ENCODE measurements at places on chromosomes 2 and 18.

DNA sequence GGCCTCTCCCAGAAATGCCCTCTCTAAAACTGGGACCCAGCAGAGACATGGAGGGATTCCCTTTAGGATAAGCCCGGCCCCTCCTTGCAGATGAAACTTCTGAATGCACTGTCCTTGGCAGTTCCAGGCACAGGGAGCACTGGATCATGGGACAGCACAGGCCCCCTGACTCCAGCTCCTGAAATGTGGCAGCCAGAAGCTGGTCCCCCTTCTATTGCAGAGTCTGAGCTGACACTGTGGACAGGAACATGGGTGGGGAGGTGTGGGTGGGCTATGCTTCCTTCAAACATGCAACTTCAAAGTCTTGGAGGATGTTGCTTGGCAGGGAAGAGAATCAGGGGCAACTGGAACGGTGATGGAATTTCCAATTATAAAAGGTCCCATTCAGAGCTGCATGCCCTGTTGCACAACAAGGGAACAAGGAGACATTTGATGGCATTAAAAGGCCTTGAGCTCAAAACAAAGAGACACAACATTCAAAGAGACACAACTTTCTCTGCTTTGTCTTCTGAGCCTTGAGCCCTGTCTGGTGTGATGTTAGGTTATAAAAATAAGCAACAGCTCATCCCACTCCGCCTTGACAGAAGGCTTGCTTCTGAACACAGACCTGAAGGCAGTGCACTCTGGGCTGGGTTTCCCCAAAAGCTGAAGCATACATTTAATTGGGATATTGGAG is 239.0 kb downstream of the OSR1 start:
- no peak for DNase-seq

DNA sequence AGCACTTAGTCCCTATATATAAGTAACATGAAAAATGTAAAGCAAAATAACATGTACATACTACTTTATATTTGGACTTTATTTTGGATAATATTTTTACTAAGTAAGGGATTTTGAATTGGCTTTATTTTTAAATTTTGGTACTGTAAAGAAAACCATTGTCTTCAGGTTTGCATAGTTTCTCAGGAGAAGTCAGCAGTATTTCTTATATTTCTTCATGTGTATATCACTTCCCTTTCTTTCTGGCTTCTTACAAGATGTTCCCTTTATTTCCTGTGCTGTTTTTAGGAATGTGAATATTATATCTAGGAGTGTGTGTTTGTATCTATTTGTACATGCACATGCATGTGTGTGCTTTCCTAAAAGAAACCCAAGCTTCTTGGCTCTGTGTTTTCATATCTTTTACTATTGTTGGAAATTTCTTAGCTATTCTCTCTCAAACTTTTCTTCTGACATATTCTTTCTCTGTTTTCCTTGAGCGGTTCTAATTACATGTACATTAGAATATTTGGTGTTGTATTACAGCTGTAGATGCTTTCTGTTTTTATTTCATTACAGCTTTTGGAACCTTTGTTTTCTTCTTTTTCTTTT is 1549.7 kb upstream of the ACVR2A start:
- DNase-seq = no peak

GRCh38 chr2:120012363-120012762 is 514 bp upstream of the EPB41L5 start:
- no peak for DNase-seq

GRCh38 chr2:237132799-237133198 is 47.1 kb downstream of the COPS8 start:
- DNase-seq = no peak

DNA sequence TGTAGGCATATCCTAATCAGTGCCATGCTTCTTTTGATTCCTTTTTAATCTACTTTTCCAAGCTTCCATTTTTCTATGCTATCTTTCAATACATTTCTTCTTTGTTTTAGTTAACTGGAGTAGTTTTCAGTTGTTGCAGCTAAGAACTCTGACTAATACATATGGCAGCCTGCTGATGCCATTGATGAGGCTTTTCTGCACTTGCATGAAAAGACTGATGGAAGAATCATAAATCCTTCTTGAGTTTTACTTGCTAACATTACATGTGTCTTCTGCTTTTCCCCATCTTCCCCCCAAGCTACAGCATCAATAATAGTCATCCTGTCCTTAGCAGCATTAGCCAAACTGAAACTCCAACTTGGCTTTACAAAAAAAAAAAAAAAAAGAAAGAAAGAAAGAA is 203.3 kb downstream of the LRP1B start:
- no peak for DNase-seq

- DNase-seq = no peak
These were observed 423.8 kb upstream of the MEX3C start for GRCh38 chr18:51621113-51621863.

DNA sequence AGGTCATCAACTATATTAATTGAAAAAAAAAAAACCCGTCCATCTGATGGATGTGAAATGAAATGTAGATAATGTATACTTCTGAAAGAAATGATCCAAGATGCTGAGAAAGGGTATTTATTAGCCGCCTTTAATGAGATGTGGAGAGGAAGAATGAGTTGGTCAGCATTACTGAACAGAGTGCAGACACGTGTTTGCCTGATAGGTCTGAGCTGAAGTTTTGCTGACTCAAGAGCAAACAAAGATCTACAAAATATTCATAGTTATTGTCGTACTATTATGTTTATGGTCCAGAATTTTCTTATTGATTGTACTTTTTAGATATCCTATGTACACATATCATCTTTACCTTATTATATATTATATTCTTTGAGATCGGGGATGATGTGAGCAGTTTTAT is 235.3 kb downstream of the RDH14 start:
- no peak for DNase-seq

DNA sequence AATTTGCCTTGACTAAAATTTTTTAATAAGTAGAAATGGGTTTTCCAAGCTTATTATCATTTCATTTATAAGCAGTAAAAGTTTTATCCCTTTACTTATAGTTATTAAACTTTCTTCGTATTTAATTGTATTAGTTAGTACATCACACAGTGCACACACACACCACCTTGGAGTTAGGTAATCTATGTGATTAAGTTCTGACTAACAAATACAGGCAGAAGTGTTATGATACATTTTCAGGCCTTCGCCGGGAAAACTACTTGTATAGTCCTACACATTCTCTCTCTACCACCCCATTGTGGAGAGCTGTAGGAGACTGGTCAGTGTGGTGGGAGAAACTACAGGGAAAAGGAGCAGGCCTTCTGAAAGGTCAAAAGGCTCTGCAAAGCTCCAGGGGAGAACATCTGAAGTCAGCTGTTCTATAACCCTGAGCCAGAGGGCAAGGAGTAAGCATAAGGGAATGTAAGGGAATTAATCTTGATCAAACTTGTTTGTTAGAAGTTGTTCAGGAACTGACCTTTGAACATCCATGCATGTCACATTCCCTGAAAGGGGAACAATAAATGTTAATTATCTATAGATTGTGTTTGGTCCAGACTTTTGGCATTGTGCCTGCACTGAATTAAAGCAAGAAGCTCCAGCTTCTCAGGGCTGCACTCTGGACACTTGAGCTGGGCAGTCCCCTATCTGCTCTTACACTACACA is 231.7 kb downstream of the FSIP2 start:
- DNase-seq = no peak

- no peak for DNase-seq
These were observed 104.4 kb upstream of the SMAD7 start for GRCh38 chr18:49055196-49055595.

DNA sequence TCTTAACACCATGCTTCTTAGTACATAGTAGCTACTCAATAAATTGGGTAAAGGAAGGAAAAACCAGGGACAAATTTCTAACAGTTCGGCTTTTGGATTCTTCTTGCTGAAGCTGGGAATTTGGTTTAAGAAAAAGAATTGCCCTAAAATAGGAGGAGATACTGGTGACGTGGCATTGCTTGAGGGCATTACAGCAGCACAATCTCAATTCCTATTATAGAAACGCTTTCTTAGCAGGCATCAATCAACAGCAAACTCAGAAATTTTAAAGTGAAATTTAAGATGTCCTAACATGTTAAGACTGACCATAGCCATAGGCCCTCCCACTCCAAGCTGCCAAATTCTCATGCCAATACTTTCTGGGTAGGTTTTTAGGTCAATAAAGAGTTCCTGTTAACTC is 169.5 kb downstream of the SRBD1 start:
- no peak for DNase-seq

GRCh38 chr2:15797231-15797938 is 143.0 kb upstream of the MYCN start:
- DNase-seq = no peak

DNA sequence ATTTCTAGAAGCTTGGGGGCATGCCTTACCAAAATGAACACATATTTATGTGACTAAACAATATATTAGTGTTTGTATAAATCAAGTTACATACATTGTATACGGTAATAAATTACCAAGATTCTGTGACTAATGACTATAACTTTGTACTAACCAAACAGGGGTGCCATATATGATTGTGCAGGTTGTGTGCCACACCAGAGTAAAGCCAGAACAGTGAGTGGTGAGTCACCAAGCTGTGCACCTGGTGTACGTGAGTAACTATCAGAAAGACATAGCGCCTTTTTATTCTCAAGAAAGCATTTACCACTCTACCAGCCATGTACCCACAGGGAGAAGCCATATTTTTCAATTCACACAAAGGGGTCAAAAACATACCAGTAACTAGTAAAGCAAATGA is 453.2 kb upstream of the PIK3C3 start:
- DNase-seq = no peak

DNA sequence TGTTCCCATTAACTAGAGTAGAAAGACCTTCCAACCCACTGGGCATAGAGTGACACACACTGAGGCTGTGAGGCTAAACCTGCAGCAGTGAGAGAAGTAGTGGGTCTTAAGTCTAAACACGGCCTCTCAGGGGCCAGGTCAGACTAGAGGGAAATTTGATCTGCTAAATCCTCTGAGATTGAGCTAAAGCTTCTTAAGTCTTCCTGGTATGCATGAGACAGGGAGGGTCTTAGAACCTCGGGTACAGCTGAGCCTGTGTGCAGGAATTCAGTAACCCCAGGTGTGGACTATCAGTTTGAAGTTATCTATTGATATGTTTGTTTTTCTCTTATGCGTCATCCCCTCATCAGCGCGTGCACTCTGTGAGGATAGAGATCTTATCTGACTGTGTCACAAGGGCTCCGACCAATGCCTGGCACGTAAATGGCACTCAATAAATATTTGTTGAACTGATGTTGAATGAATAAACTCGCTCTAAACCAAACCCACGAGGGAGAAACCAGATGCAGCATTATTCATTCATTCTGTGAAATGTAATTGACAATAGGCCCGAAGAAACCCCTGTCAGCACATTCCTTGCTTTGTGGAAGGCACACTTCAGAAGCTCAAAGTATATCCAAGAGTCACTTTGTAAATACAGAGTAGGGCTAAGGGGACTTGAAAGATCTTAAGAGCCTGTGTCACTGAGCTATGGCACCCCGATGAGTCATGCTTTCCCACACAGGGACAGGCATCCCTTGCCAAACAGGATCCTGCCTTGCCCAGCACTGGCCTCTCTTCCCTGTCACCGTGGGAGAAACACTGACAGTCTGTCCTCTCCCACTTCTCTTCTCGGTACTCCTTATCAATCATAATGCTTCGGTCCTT is 21.7 kb upstream of the RAB10 start:
- no peak for DNase-seq

DNA sequence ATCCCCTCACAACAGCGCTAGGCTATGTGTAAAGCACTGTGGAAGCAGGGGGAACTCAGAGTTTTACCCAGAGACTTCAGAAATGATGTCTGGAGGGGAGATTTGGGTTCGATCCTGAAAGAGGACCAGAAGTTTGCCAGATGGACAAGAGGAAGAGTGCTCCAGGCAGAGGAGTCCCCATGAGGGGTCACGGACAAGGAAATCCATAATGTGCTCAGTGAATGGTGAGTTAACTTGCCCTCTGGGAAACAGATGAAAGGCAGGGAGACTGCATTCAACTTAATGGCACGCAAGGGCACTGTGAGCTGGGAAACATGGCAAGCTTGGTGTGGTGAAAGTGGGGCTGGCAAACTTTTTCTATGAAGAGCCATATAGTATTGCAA is 6.0 kb upstream of the ASAP2 start:
- no peak for DNase-seq

- DNase-seq = no peak
These were observed 471.9 kb upstream of the TNP1 start for GRCh38 chr2:217331523-217332416.

- DNase-seq = no peak
These were observed 80.4 kb upstream of the MGAT5 start for GRCh38 chr2:134173338-134174016.

- DNase-seq = no peak
These were observed 122.1 kb downstream of the EML6 start for GRCh38 chr2:54845514-54845913.

GRCh38 chr2:75503048-75503607 is 57.6 kb downstream of the EVA1A start:
- no peak for DNase-seq

DNA sequence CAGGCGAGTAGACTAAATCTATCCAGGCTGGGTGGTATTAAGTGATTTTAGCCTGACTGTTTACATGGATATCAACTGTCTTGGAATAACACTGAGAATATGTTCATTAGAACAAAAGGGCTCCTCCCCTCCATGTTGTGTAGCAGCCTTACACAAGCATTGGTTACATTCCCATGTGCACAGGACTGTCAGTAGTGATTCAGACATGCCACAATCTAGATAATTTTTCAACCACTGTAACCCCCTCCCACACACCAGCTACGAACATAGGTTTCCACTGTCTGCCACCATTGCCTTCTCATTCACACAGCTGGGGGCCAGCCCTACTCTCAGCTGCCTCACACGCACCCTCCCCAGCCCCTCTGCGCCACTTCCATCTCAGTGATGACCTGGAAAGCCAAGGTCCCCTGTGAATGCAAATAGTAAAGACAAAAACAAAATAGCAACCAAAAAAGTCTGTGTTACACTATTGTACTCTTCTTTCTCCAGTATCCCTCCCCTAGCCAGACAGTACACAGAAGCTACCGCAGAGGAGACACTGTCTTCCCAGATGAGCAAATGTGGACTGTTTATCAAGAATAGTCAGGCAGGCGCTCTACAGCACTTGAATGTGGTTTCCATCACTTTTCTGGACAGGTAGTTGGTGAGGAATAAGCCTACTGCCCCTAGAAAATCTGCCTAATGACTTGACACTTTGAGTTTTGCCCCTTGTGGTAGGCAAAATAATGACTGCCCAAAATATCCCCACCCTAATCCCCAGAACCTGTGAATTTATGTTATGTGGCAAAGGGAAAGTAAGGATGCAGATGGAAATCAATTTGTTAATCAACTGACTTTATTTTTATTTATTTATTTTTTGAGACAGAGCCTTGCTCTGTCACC is 27.9 kb upstream of the TYMS start:
- no peak for DNase-seq

All from stimulated activated CD8-positive, alpha-beta memory T cell treated with anti-CD3 and anti-CD28 coated beads, Interleukin-12 subunit alpha, Interleukin-12 subunit beta, amount 100 ng/mL, for 4 hours (primary cell).